ENCODE measurements at places on chromosomes 16 and 17. TPM values are rescaled to one million over a fixed set of nuclear protein-coding genes. Genes with fewer than 3 reads are reported as not detected.
A peak's percentile ranks its signal among the peaks of the same experiment; 100 is the strongest.

DNA sequence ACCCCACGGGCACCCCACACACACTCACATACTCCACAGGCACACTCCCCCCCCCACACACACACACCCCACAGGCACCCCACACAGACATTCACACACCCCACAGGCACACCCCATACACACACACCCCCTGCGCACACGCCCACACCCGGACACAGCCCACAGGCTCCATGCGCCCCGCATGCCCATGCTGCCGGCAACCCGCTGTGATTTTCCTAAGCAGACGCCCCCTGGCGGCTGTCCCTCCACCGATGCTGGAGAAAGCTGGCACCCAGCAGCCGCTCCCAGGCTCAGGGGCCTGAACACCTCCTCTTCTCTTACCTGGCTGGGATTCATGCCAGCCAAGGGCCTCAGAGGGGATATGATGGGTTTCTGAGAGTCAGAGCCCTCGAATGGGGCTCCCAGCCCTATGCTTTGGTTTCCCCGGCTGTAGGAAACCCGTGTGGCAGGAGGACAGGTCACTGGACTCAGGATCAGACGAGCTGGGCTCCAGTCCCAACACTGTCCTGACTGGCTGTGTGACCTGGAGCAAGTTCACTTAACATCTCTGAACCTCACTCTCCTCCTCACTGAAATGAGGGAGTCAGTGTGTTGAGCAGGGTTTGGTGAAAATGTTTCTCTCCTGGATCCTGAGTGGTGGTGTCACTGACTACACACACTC lies 19.6 kb upstream of the TNFRSF13B start:
- DNase-seq: peak; percentile 57

DNA sequence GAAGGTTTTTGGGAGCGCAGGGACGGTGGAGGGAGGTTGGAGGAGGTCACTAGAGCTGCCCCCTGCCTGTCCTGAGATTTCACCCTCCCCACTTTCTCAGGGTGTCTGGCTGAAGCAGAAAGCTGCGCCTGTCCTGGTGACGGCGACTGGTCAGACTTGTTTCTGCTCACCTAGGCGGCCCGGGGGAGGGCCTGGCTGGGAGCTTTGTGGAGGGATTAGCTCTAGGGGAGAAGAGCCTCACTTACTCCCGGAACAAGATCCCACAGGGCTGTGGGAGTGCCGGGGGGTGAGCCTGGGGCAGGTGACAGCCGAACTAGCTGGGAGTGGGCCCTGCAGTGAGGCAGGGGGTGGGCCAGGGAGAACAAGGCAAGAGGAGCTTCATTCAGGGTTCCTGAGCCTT lies 11.5 kb downstream of the NHERF1 start:
- no peak for DNase-seq

GRCh38 chr17:10859051-10859450 lies 21.2 kb upstream of the PIRT start:
- no peak for DNase-seq

DNA sequence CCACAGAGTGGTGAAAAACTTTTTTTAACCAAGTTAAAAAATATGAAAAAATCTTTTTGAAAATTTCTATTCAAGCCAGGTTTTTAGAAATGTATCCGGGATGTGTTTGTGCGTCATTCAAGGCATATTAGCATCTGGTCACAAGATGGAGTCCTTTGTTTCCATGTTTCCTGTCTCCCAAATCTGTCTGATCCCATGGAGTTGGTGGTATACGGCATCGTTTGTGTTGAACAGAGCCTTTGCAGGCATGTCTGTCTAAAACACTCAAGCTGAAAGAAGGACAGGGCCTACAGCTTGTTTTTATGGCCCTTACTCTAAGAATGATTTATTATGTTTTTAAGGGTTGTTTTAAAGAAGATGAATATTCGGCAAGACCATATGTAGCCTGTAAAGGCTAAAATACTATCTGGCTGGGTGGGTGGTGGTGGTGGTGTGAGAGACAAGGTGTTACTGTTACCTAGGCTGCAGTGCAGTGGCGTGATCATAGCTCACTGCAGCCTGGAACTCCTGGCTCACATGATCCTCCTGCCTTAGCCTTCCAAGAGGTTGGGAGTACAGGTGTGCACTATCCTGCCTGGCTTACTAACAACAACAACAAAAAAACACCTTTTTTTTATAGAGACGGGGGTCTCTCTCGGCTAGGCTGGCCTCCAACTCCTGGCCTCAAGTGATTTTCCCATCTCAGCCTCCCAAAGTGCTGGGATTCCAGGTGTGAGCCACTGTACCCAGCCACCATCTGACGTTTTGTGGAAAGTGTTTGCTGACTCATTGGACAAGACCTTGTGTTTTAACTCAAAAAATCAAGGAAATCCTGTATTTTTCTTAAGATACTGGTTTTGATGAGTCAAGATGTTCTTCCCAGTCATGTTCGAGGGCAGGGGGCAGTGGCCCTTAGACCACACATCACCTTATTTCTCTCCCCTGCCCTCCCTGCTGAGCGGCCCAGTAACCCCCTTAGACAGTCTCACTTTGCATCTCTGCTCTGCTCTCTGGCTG lies 52.2 kb downstream of the NDE1 start:
- no peak for DNase-seq

Gene DPEP2
- total RNA-seq: not detected

DNA sequence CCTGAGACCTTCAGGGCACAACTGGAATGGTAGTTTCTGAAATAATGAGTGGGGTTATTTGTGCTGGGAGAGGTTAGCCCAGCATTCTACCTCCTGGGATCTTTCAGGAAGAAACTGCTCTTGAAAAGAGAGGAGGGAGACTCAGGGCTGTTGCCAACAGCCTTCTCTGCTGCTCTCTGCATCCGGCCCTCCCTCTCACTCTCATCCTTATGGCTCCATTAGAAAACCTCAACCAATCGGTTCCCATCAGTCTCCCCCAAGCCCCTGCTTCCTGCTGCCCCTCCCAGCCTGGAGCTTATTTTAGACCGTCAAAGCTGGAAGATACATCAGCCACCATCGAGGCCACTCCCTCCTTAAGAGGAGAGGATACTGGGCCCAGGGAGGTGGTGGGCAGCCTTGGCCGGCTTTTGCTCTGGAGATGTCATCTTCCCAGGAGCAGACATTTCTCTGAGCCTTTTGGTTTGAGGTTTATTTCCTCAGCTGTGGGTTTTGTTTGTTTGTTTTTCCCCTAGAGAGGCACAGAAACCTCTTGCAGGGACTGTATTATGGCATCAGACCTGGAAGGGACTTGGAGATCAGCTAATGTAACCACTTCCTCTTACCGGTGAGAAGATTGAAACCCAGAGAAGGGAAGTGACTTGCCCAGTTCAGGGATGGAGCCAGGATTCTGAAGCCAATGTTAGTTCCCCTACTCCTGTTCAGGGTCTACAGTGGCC lies 2.7 kb downstream of the MPRIP start:
- DNase-seq: no peak

All from HCT116 (cell line).